Stimulated activated CD4-positive, alpha-beta T cell treated with anti-CD3 and anti-CD28 coated beads, Interleukin-4, amount 100 ng/mL, for 1 hour (primary cell): ENCODE measurements at places on chromosomes 13 and 19.
A peak's percentile ranks its signal among the peaks of the same experiment; 100 is the strongest.

DNA sequence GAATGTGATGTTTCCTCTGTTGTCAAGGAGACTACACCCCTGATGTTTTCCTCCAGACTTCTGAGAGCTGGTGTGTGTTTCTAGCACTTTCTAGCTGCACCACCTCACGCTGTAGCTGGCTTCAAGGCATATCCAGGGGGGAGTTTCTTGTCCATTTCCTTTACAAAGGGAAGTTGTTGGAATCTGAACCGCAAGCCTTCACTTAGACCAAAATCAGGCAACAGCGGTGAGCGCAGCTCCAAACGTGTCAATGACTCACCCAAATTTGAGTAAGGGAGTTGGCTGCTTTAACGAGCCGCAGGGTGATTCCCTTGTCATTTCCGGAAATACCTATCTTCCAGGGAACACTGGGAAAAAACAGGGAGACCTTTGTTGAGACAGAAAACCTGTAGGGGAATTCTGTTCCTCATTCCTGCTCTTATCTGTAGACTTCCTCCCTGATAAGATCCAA lies 2.5 kb downstream of the LDLR start:
- DNase-seq = peak; percentile 38

DNA sequence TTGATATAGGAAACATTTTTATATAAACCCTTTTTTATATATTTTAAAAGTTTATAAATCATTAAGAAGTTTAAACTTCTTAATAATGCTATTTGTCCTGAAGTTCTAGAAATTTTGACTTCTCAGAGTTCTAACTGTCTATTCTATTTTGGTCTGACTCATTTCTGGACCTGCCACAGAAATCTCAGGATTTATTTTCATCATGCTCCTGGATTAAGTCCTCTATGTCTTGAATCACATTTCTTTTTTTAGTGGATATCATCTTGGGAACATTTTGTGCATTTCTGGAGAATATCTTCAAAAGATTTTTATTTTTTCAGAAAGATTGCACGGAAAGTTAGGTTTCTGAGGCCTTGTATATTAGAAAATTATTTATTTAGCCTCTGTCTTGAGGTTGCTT lies 289.1 kb downstream of the NDFIP2 start:
- no peak for DNase-seq

GRCh38 chr19:40620161-40620485 lies 19.0 kb downstream of the LTBP4 start:
- no peak for DNase-seq

DNA sequence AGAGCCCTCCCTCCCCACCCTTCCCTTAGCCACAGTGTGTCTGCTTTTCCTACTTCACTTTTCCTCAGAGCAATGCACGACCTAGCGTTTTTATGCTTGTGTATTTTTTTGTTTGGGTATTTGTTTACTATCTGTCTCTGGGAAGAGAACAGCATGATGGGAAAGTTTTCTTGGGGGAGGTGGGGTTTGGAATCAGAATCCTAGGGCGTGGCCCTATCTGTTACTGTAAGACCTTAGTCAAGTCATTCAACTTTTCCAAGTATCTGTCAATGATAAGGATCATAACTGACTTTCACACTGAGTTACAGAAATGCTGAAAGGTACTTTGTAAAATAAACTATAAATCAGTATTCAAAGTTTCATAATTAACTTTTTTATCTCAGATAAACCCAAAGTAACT lies 146.3 kb upstream of the WASF3 start:
- DNase-seq = no peak

DNA sequence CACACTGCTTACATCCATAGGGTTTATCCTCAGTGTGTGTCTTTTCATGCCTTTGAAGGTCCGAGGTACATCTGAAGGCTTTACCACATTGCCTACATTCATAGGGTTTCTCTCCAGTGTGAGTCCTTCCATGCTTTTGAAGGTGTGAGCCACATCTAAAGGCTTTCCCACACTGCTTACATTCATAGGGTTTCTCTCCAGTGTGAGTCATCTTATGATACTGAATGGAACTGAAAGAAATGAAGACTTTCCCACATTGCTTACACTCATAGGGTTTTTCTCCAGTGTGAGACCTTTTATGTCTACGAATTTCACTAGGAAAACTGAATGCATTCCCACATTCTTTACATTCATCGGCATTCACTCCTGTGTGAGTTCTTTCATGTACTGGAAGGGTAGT lies 7.1 kb downstream of the ZNF20 start:
- DNase-seq = no peak

GRCh38 chr13:26968431-26969341 lies 202.9 kb downstream of the USP12 start:
- DNase-seq = no peak

- no peak for DNase-seq
Measured at GRCh38 chr13:99967498-99967868, 4.1 kb downstream of the ZIC5 start.

- no peak for DNase-seq
Measured at GRCh38 chr13:71626421-71627117, 240.4 kb downstream of the DACH1 start.

DNA sequence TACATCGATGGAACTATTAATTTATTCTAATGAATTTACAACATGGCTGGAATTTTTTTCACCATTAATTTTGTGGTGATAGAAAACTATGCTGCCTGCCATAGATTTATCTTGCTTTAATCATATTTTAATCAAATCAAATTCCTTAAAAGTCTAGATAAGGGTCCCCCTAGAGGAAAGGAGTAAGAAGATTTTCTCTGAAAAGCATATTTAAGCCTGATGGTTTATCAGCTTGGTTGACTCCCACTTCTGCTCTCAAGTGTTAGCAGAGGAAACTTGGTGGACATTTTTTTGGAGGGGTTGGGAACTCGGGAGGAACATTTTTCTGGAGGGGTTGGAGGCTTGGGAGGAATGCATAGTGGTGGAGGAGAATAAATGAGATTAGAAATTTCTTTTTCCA lies 253.3 kb downstream of the KCNRG start:
- DNase-seq = no peak

GRCh38 chr13:23506807-23507291 lies 63.4 kb upstream of the TNFRSF19 start:
- DNase-seq = no peak

DNA sequence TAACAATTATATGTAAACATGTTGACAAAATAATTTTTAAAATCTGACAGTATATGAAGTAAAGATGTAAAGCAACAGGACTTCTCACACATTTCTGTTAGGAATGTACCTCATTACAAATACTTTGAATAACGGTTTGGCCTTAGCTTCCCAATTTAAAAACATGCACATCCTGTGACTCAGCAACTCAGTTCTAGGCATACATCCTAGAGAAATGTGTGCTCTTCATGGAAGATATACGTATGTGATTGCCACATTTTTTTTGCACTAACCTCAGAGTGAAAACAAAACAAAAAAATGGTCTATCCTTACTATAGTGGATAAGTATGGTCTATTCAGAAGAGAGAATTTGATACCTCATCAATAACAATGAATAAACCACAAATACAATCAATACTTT lies 314.6 kb downstream of the LIG4 start:
- DNase-seq = no peak

- no peak for DNase-seq
Measured at GRCh38 chr13:50800091-50800739, 43.3 kb downstream of the DLEU7 start.

DNA sequence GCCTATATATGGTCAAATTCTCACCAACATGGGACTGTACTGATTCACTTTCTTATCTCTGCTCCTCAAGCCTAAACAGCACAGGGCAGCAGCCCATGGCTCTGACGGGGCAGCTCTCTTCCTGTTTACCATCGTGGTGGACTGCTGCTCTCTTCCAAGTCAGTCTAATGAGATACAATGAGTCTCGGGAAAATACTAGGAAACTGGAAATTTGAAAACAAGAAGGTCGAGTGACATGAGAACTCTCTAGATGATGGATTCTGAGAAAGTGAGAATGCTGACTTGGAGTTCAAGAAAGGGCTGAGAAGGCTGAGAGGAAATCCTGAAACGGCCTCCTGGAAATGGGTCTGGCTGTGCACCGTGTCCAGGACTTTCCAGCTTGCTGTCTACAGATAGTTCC lies 122.8 kb upstream of the ARGLU1 start:
- no peak for DNase-seq
